Esophagus muscularis mucosa (tissue), 4 donors: ENCODE measurements at places on chromosomes 16 and 17. TPM values are rescaled to one million over a fixed set of nuclear protein-coding genes. Genes with fewer than 3 reads are reported as not detected.

- H3K4me1 ChIP-seq = no peaks in the 10 kb centered on the region
- H3K36me3 ChIP-seq = no peaks in the 10 kb centered on the region
- H3K27me3 ChIP-seq = peaks cover 37% of the 10 kb centered on the region
Measured at GRCh38 chr17:39782481-39782880, 44.7 kb downstream of the GRB7 start.

- DNase-seq = no peak
- no peak overlapping the region for H3K27ac ChIP-seq
- H3K4me1 ChIP-seq = no peaks in the 10 kb centered on the region
- no peak overlapping the region for H3K4me3 ChIP-seq
Measured at GRCh38 chr16:83701494-83701893, 106.3 kb upstream of the HSBP1 start.

DNA sequence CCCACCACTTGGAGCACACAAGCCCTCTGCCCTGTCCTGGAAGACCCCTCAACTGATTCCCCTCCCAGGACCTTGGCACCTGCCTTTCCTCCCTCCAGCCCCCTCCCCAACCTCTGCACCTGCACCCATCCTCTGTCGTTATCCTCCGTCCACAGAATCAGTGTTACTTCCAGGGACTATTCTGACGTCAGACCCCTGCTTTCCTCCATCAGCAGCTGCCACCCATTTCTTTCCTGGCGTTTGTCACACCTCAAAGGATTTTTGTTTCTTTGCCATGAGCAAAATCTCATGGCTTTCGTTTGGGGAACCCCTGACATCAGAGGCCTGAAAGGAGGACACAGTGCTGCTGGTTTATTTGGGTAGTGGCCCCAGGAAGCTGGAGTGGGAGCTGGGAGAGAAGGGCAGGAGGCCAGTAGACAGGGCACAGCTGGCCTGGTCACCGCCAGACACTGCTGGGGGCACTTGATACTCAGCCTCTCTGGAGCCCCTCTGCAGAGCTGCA, 68.4 kb downstream of the SOCS1 start:
- H3K36me3 ChIP-seq = no peaks in the 10 kb centered on the region
- peaks cover 1% of the 10 kb centered on the region for H3K4me1 ChIP-seq
- no peaks in the 10 kb centered on the region for H3K27me3 ChIP-seq
- no peak overlapping the region for H3K27ac ChIP-seq
- H3K4me3 ChIP-seq = no peak overlapping the region

GRCh38 chr17:37834168-37834567, 89.3 kb upstream of the HNF1B start:
- no peaks in the 10 kb centered on the region for H3K36me3 ChIP-seq
- H3K4me3 ChIP-seq = no peak overlapping the region
- no peak for DNase-seq
- H3K27ac ChIP-seq = no peak overlapping the region

- no peaks in the 10 kb centered on the region for H3K27me3 ChIP-seq
- H3K4me3 ChIP-seq = no peak overlapping the region
- H3K27ac ChIP-seq = no peak overlapping the region
- peaks cover 18% of the 10 kb centered on the region for H3K4me1 ChIP-seq
- H3K36me3 ChIP-seq = no peaks in the 10 kb centered on the region
Measured at GRCh38 chr17:61462719-61463315, 10.6 kb downstream of the TBX4 start.

DNA sequence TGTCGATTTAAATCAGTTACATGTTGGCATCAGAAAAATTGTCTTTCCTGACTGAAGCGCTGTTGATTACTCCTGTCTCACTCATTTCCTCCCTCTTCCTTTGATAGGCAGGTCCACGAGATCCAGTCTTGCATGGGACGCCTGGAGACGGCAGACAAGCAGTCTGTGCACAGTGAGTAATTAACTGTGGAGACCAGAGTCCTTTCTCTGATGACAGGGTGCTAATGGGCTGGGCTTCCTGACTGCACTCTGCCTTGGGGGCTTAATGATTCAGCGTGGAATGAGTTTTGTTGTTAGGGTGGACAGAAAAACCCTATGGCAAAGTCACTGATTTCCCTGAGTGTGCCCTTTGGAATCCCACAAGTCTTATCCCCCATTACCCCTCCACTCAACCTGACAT, 6.5 kb downstream of the GOSR2 start:
- H3K27ac ChIP-seq = no peak overlapping the region
- H3K36me3 ChIP-seq = peaks cover 50% of the 10 kb centered on the region

- H3K4me3 ChIP-seq = no peak overlapping the region
- H3K27me3 ChIP-seq = peaks cover 12% of the 10 kb centered on the region
- H3K4me1 ChIP-seq = no peaks in the 10 kb centered on the region
Measured at GRCh38 chr16:52705122-52705521, 158.2 kb upstream of the TOX3 start.

DNA sequence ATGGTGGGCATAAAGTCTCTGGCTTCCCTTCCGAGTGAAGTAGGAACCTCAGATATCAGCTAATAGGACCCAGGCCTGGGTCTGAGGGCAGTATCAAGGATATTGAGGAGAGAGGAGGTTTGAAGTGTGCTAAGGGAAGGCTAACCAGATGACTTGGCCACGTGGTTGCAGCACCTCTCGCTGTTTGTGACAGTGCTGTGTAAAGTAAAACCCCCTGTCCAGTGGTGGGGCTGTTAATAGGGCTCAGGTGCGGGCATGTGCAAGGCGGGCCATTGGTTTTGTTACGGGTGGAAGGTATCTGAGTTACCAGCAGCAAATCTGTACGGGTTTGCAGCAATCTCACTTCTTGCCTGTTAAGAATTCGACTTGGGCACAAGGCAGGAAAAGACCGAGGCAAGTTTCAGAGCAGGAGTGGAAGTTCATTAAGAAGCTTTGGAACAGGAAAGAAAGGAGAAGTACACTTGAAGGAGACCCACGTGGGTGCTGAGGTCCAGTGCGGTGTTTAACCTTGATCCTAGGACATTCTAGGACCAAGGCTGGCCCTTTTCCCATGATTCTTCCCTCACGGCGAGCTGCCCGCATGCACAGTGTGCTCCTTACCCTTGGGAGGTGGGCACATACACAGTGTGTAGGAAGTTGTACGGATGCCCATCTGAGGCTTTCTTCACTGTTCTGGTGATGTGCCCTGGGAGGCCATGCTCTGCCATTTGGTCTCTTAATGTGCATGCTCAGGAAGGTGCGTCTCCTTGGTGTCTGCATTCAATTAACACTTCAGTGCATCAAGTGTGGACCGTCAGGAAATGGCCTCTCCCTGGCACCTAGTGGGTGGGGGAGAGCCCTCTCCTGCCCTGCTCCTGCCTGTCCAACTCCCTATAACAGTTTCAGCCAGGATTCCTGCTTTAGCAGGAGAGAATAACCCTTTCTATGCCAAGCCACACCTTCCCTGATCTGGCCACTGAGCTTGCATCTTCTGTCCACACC, 20.3 kb downstream of the SGF29 start:
- H3K36me3 ChIP-seq = no peaks in the 10 kb centered on the region
- no peak for DNase-seq
- H3K4me3 ChIP-seq = no peak overlapping the region
- no peaks in the 10 kb centered on the region for H3K27me3 ChIP-seq

- H3K27me3 ChIP-seq = no peaks in the 10 kb centered on the region
- no peak overlapping the region for H3K4me3 ChIP-seq
- DNase-seq = no peak
Measured at GRCh38 chr16:68219725-68220351, 16.1 kb downstream of the ESRP2 start.

- H3K27ac ChIP-seq = no peak overlapping the region
- peaks cover 10% of the 10 kb centered on the region for H3K4me1 ChIP-seq
- DNase-seq = no peak
- H3K27me3 ChIP-seq = no peaks in the 10 kb centered on the region
Measured at GRCh38 chr17:81115749-81116464, 49.4 kb upstream of the PVALEF start.

- no peaks in the 10 kb centered on the region for H3K4me1 ChIP-seq
- H3K27ac ChIP-seq = no peak overlapping the region
- H3K36me3 ChIP-seq = no peaks in the 10 kb centered on the region
- DNase-seq = no peak
- H3K27me3 ChIP-seq = no peaks in the 10 kb centered on the region
- H3K4me3 ChIP-seq = no peak overlapping the region
Measured at GRCh38 chr16:11650641-11651591, 17.3 kb upstream of the SNN start.

DNA sequence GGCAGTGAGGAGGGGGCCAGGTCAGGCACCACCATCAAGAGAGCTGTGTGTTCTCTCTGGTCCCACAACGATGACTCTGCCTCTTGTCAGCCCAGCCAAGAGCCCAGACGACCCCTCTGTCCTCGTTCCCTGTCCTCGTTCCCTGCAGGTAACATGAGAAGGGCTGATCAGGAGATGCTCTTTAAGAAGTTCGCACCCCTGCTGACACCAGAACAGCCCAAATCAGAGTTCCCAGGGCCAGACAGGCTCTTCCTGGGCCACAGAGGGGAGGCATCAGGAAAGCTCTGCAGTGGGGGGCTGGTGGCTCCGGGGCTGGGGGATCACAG, 13.5 kb upstream of the DNAI2 start:
- H3K27ac ChIP-seq = no peak overlapping the region
- DNase-seq = no peak
- no peak overlapping the region for H3K4me3 ChIP-seq
- H3K4me1 ChIP-seq = no peaks in the 10 kb centered on the region

DNA sequence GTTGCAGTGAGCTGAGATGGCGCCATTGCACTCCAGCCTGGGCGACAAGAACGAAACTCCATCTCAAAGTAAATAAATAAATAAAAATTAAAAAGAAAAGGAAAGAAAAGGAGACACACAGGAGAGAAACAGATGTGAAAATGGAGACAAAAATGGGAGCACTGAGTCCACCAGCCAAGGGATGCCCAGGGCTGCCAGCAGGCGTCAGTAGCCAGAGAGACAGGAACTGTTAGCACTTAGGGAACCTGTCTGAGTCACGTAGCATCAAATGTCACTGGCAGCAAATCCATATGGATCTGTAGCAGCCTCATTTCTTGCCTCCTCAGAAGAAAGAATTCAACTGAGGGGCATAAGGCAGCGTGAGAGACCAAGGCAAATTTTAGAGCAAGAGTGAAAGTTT, 79.7 kb downstream of the CYLD start:
- no peaks in the 10 kb centered on the region for H3K36me3 ChIP-seq
- peaks cover 5% of the 10 kb centered on the region for H3K27me3 ChIP-seq
- H3K27ac ChIP-seq = no peak overlapping the region
- H3K4me1 ChIP-seq = no peaks in the 10 kb centered on the region

GRCh38 chr17:6145946-6146345, 75.8 kb downstream of the WSCD1 start:
- H3K27me3 ChIP-seq = no peaks in the 10 kb centered on the region
- H3K4me3 ChIP-seq = no peak overlapping the region
- H3K27ac ChIP-seq = no peak overlapping the region
- DNase-seq = no peak
- H3K36me3 ChIP-seq = no peaks in the 10 kb centered on the region
- H3K4me1 ChIP-seq = no peaks in the 10 kb centered on the region

- H3K4me1 ChIP-seq = peaks cover 77% of the 10 kb centered on the region
- H3K27ac ChIP-seq = no peak overlapping the region
- H3K27me3 ChIP-seq = no peaks in the 10 kb centered on the region
- DNase-seq = no peak
- no peak overlapping the region for H3K4me3 ChIP-seq
Measured at GRCh38 chr16:50207652-50208051, 54.5 kb downstream of the TENT4B start.

DNA sequence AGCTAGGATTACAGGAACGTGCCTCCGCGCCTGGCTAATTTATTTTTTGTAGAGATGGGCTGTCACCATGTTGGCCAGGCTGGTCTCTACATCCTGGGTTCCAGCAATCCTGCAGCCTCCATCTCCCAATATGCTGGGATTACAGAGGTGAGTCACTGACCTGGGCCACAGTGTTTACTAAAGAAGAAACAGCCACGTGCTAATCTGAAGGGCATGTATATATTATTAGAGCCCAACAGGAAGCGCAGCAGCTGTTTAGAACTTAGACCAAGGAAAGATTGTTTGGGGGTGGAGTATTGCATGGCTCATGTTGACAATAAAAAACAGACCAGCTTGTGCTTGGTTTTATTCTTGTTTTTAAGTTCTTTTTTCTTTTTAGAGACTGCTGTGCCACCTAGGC, 60.2 kb downstream of the HAPSTR1 start:
- H3K27ac ChIP-seq = no peak overlapping the region
- H3K4me3 ChIP-seq = no peak overlapping the region
- H3K27me3 ChIP-seq = no peaks in the 10 kb centered on the region
- H3K36me3 ChIP-seq = no peaks in the 10 kb centered on the region
- no peak for DNase-seq

- peak overlapping the region; percentile 84 for H3K27ac ChIP-seq
- peak overlapping the region; percentile 84 for H3K4me3 ChIP-seq
- H3K36me3 ChIP-seq = peaks cover 11% of the 10 kb centered on the region
- DNase-seq = no peak
- peaks cover 50% of the 10 kb centered on the region for H3K4me1 ChIP-seq
- no peaks in the 10 kb centered on the region for H3K27me3 ChIP-seq
Measured at GRCh38 chr17:41813152-41813680, 412 bp downstream of the FKBP10 start.

INO80E gene
- 58.1 TPM for total RNA-seq

FZD2 gene
- 3.4 TPM for total RNA-seq

KLHL10 gene
- 2.8 TPM for total RNA-seq

CES1 gene
- total RNA-seq = 6.7 TPM

C16orf92 gene
- total RNA-seq = not detected
